ENCODE measurements at places on chromosomes 1 and 21.

- DNase-seq, result no peak
These were observed 9.9 kb upstream of the CFHR4 start for GRCh38 chr1:196877964-196878363.

- DNase-seq, result no peak
These were observed 47.2 kb downstream of the HSD3B1 start for GRCh38 chr1:119554183-119554582.

GRCh38 chr1:89698624-89699023, 65.7 kb downstream of the LRRC8C start:
- no peak for DNase-seq

DNA sequence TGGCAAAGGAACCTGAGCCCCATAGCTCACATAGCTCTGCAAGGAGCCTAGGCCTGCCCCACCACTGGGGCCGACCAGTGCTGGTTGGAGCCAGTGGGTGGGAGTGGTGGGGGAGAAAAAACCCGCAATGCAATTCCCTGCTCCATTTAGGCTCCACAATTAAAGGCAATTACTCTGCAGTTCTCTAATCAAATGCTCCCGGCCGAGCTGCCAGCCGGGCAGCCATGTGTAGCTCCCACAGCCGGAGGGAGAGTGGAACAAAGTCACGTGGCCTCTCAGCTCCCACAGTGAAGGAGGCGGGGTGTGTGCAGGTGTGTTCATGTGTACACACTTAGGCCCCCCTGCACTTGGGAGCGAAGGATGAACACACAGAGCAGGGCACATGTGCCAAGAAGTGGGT, 81.6 kb downstream of the KIRREL1 start:
- no peak for DNase-seq

DNA sequence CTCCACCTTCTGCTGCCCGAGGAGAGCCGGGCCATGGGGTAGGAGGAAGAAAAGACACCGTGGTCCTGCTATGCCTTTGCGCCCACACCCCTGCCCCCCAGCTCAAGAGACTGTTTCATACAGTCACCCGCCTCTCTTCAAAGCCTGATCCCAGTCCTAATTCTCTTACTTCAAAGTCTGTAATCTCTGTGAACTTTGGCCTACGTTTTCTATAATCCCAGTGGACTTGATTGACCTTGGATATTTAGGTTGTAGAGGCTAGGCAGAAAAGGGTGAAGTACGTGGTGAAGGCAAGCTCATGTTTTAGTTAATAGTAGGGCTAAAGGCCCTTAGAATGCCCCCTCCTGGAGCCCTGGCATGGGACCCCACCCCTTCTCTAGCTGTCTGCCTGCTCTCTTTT, 28.4 kb downstream of the VPS13D start:
- no peak for DNase-seq

DNA sequence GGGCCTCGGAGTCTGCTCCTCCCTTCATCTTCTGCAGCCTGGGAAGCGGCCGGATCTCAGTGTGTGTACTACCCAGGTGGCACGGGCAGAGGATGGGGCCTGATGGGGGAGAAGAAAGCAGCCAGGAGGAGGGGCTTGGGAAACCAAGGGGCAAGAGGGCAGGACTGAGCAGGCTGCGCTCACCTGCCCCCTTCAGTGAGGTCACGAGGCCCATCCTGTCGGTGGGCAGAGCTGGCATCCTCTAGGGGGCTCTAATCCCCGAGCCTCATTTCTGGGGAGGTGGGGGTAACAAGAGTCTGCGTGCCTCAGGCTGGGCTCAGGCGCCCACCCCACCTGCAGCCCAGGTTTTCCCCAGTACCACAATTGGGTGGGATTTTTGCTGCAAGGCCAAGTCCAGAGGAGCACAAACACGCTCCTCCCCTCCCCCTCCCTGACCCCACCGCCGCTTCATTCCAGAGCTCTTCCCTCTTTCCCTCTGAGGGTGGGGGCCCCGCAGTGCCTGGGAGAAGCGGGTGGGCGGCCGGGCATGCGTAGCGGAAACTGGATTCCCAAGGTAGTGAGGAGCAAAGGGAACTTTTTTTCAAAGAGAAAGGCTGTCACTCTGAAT, 1.8 kb upstream of the WNT3A start:
- no peak for DNase-seq

DNA sequence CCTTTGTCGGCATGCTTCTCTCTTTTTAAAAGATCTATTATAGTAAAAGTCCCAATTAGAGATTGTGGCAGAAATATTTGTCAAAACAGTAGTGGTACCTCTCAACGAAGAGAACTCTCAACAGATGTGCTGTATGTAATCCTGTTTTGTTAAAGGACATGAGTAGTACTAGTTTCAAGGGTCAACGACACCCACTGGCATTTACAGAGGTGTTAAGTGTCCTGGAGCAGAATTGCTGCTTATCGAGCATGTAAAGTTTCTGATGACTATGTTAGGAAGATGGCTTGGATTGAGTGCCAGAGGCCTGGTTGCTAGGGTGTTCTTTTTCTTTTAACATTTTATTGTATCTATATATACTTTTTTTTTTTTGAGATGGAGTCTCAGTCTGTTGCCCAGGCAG, 27.1 kb downstream of the CELF3 start:
- no peak for DNase-seq

- DNase-seq, result no peak
These were observed 12.2 kb downstream of the KIAA0319L start for GRCh38 chr1:35544976-35545375.

DNA sequence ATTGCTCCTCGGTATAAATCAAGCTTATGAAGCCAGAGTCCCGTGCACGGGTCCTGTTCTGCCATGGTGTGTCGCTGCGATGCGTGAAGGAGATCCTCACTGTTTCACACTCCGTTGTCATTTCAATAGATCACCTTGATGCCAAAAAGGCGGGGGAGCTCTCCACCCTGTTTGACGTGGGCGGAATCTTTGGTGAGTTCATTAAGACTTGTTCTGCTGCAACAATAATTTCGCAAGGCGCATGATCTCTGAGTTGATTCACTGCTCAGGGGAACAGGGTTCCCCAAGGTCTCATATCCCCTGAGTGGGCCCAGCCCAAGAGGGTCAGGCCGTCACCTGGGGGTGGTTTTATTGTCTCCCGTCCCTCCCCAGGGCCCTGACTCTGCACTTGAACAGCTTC, 50.0 kb downstream of the SLC37A1 start:
- DNase-seq, result no peak

DNA sequence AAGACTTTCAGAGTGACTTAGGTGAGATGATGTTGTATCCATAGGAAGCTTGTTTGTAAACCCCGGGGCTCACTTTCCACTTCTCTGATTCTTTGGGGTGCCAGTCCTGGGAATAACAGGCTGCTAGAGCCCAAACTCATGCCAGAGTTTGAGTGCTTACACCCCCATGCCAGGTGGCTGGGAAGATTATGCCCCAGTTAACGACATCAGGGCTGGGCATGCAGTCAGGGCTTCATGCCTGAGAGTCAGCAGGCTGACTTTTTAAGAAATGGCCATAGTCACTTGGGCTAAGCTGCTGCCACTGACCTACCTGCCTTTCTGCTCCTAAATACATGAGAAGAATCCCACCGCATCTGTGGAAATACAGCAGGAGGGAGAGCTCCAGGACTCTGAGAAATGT, 425.6 kb upstream of the VAMP3 start:
- no peak for DNase-seq

- DNase-seq, result no peak
These were observed 256.7 kb upstream of the CACYBP start for GRCh38 chr1:174742805-174743653.

DNA sequence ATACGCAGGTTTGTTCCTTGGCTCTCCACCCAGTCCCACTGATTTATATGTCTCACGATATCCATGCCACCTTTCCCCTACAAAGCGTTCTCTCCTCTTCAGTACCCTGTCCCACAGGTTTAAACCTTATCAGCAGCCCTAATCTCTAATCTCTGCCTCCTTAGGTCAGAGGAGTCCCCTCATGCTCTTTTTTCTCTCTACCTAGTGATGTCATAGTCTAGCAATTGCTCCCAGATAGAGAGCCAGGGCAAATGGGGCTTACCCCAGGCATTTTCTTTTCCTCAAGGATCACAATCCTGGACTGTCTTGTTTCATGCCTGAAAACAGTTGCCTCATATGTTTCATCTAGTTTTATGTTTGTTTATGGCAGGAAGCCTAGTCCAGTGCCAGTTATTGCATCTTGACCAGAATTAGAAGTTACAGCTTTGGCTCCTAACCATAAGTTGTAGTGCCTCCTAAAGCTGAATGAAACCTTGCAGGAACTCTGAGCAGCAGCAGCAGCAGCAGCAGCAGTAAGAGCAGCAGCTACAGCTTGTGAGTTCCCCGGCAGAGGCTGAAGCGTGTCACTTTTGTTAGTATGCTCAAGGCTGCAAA, 26.7 kb upstream of the TP53BP2 start:
- no peak for DNase-seq

DNA sequence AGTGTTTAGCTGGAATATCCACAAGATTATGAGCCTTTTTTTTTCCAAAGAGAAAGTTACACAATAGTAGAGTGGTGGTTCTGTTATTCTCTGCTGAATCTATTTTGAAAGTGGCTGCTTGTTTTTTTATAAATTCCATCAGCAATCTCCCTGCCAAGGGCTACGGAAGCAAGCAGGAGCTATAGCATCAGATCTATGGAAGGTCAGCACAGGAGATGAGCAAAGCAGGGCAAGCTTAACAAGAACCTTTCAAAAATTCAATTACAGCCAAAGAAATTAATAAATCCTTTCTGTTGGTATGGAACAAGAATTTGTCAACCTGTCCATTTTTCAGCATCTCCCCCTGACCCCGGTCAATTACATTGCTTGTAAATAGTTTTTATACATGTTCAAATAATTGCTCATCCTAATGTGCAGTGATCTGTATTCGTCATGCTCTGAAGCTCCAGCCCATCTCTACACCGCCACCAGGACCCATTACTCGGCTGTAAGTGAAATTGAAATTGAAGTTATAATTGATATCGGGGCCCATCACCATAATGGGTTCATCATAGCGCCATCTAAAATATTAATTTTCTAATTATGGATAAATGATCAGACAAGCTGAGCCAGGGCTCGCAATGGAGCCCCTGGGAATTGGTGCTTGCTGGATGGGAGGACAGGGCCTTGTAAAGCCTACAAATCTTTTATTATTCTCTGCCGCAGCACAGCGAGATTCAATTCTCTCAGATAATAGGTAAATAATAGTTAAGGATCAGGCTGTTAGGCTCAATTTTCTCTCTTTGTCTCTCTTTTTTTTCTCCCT, 215.1 kb downstream of the ATG4C start:
- no peak for DNase-seq

DNA sequence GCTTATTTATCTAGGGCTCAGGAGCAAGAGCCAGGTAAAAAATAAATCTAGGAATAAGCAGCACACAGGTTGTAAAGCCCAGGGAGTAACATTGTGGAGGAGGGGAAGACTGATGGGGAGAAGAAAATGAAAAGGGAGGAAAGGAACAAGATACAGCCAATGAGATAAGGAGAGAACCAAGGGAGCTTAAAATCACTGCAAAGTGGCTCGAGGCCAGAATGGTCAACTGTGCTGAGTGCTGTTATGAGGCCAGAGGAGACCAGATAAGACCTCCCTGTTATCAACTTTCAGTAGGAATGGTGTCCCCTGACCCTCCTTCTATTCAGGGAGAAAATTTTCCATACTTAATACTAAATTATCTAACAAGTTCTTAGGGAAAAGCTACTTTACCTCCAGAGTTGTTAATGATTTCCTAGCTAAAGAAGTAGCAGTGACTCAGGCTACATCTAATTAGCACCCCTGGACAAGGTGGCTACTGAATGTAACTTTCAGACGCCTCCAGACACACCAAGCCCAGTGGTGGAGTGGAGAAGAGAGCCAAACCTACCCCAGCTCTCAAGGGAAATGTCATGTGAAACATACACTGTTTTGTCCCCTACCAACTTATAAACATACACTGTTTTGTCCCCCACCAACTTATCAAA, 25.5 kb downstream of the ENAH start:
- no peak for DNase-seq

DNA sequence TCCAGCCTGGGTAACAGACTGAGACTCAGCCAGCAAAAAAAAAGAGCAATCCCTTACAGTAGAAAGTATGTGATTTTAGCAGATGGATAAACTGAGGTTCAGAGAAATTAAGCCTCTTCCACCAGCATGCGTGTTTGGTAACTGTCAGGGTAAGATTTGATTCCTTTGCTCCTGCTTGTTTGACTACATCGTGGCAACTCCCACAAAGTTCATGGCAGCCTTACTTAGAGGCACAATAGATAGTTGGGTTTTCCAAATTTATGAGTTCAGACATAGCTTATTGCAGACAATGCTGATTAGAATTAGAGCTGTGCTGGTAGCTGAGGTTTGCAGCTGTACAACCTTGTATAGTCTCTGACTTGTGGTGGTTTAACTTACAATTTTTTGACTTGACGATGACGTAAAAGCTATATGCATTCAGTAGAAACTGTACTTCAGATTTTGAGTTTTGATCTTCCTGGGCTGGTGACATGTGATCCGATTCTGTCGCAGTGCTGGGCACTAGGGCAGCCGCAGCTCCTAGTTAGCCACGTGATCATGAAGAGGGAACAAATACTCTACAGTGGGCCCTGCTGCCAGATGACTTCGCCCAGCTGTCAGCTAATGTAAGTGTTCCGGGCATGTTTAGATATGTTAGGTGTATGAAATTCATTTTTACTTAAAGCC, 167.8 kb downstream of the DHRS3 start:
- DNase-seq, result no peak

- DNase-seq, result no peak
These were observed 138.0 kb downstream of the RERE start for GRCh38 chr1:8679395-8679800.

DNA sequence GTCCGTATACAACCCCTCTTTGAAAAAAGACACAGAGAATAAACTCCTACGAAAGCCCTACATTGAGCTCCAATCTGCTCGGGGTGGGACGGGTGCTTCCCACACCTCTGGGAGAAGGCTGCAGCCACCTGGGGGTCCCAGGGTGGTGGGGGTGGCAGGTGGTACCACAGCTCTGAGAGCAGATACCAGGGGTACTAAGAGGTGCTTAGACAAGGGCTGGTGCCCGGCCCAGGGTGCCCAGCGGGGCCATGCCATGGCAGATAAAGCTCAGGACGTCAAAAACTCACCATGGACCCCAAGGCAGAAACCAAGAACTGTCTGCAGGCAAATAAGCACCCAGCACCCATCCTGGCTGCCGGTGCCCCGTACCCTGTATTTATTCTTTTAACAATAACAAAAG, 75.1 kb downstream of the SPSB1 start:
- DNase-seq, result no peak

- no peak for DNase-seq
These were observed 34.1 kb upstream of the PRDM15 start for GRCh38 chr21:41913230-41913629.

- no peak for DNase-seq
These were observed 18.3 kb downstream of the ST6GALNAC3 start for GRCh38 chr1:76092812-76093211.

DNA sequence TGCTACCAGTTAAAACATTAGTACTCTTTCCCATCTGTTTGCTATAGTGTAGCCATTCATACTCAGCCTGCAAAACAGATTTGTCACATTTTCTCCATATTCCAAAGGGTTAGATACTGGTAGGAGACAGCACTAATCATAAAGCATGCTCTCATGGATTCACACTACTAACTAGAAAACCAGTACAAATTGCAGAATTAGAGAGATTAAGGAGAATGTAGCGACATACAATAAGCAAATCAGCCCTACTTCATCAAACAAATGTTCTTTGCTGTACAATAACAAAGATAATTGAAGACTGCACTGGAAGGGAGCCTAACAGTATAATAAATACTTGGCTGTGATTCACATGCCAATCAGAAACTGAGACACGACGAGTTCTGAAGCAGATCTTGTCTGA, 368.0 kb upstream of the PRMT6 start:
- DNase-seq, result no peak

- no peak for DNase-seq
These were observed 34.0 kb downstream of the DNAI4 start for GRCh38 chr1:66890621-66891020.

All from activated naive CD4-positive, alpha-beta T cell (primary cell).